Choroid plexus epithelial cell (primary cell): ENCODE measurements at places on chromosomes 3 and 15.

- DNase-seq: no peak
These were observed 27.9 kb downstream of the SIDT1 start for GRCh38 chr3:113560271-113560670.

DNA sequence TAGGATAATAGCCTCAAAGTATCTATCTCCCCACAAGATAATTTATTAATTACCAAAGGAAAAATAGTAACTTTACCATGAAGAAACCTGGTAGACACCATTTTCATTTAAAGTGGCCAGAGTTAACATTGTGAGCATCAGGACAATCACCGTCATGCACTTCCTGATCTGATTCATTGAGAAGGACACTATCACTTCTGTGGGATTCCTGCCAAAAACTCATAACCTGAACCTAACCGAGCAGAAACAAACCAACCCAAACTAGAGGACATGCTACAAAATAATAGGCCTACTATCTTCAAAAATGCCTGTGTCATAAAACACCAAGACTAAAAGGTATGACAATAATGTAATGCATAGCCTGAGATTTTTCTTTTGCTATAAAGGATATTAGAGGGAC is 39.0 kb downstream of the FSIP1 start:
- no peak for DNase-seq

GRCh38 chr3:177601152-177601551 is 403.9 kb upstream of the TBL1XR1 start:
- no peak for DNase-seq

DNA sequence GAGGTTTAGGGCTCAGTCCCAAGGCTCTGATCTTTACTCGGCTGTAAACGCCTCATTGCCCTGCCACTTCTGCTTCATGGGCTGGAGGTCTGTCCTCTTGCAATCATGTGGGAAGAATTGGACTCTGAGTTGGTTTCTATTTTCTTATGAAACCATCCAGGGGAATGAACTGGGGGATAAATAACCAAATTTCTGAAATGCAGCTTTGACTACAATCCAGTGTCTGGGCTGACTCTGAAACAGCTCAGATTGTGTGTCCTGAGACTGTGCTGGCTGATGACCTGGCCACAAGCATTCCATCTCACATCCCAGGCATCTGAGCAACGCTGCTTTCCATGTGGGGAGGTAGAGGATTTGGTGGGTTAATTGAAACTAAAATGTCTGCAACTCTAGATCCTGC is 71.0 kb upstream of the GALNT15 start:
- DNase-seq: peak; percentile 67

DNA sequence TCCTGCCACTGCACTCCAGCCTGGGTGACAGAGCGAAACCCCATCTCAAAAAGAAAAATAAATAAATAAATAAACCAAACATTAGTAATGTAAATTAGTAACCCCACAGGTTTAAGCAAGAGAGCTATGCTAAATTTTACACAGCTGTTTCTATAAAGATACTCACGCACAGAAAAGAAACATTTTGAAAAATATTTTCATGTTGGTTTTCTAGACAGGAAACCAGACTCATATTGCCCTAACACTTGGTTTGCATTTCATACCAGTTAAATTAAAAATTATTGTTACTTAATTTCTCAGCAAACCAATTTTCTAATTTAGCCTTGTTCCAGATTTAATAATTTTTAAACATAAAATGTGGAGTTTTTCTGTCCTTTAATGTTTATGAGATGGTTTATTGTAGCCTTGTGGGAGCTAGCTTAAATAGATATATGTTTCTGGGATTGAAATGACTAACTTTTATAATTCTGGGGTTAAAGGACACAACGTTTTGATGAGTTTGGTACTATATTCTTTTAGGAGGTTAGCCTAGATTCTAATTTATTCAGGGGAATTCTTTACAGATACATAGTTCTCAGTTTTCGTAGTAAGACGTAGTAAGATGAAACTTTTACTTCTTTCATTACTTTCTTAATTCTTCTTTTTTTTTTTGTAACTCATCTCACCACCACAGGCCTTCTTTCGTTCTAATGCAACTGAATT is 42.6 kb upstream of the SLC4A7 start:
- DNase-seq: no peak

DNA sequence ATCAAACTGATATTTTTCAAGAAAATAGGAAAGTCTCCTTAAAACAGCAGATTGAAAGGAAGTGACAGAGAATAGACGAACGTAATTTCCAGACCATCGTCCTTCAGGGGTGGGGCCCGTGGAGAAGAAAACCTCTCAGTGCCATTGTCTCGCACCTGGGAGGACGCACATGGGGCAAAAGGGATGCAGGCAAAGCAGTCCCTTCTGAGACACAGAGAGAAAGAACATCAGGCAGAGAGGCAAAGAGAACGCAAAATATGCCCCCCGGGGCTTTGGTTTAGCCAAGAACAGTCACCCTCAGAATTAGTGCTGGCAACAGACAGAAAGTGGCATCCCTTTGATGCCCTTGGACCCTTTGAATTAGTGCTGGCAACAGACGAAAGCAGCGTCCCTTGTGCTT is 37.0 kb downstream of the MUC20 start:
- DNase-seq: no peak

DNA sequence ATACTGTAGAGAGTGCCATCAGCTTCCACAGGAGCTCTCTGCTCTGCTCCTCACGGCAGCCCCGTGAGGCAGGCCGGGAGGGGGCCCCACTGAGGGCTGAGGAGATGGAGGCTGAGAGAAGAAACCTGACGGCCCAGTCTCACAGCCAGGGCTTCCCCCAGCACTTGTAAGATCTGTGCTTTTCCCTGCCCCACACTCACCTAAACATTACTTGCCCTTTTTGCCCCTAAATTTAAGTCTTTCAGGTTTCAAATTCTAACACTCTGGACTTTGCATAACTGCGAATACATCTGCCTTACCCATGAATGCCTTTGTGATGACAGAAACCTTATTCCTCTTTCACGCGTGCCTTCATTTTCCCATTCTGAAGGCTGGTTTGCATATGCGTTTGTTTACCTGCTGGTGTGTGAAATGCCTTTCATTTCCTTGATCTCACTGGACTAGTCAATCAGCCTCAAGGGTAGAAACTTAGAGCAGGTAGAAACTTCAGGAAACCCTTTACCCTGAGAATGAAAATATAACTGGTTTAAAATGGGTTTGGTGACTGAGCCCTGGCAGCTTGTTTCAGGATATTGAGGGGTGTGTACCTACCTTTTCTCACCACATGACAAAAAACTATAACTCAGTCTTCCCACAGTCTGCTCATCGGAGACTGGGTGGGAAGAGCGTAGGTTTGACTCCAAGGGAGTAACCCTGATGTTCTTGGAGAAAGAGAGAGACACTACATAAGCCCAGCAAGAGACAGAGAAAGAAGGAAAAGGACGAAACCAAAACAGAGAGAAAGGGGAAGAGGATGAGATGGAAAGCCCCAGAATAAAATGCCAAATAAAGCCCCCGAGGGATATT is 20.1 kb downstream of the SLC12A8 start:
- DNase-seq: no peak

DNA sequence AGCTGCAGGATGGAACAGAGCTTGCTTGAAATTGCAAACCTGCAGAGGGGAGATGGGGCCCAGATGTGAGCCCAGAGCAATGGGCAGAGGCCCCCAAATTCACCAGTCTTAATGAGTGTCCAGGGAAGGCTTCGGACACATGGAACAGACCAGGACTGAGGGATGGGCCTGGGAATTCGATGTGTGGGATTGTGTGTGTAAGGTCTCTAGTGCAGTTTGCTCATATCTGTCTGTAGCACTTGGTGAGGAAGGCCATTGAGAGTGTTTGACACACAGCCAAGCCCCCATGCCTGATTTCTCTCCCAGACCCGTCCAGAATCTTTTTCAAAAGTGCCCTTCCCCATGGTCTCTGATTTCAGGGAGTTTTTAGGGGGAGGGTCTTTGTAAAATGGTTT is 17.2 kb downstream of the TEX264 start:
- DNase-seq: no peak

DNA sequence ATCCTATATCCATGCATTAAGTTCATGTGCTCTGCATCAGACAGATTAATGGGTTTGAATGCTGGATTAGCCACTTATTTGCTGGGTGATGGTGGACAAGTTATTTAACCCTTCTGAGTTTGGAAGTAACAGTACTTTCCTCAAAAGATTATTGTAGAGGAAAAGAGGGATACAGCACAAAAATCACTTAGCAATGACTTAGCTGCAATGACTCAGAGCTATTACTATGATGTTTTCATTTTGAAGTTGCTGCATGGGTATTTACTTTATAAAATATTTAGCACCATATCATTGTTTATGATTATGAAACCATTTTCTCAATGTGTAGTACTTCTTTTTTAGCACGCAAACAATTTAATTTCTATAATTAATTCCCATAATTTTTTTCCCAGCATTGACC is 248.4 kb downstream of the MYRIP start:
- DNase-seq: no peak

DNA sequence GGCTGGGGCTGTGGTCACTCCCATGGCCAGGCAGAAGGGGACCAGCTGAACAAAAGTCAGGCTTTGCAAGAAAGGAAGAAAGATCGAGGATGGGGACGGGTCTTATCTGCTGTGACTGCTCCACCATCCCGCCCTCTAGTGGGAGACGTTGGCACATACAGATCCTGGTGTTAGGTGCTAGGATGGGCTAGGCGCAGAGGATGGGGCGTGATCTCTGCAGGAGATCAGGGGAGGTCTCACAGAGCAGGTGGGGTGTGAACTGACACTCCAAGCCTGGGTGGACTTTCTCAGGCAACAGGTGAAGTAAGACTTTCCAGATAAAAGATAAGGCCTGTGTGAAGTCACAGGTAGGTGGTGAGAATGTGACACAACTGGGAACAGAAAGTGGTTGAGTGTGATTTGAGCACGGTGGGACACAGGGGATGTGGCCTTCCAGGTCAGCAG is 141.9 kb upstream of the SMAD3 start:
- peak; percentile 40 for DNase-seq

DNA sequence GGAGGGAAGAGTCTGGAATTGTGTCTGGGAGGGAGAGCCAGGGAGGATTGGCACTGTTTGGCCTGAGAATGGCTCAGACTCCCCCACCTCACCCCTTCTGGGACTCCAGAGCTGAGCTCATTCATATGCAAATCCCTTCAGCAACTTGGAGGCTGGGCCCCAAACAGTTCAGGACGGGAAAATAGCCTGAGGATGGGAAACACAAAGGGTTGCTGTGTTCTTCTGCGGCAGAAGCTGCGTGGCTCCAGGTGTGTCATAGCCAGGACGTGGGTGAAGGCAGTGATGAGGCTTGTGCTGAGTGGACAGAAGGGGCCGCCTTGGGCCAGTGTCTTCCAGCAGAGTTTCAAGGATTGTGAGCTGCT is 16.6 kb downstream of the MASP1 start:
- DNase-seq: no peak

DNA sequence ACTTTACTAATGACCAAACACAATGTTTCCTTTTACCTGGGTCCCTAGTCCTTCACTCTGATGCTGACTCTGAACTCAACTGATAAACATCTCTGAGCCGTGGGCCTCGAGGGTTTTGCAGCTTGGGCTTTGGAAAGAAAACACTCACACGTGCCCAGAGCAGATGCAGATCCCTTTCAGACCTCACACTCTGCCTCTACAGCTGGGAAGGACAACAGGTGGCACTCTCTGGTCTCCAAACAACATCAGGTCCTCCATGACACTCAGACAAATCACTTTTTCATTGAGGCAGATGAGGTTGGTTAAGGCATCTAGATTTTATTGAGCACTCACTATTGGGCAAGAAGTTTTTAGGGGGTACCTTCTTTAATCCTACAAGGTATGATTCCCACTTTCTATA is 64.7 kb upstream of the NTRK3 start:
- DNase-seq: no peak

DNA sequence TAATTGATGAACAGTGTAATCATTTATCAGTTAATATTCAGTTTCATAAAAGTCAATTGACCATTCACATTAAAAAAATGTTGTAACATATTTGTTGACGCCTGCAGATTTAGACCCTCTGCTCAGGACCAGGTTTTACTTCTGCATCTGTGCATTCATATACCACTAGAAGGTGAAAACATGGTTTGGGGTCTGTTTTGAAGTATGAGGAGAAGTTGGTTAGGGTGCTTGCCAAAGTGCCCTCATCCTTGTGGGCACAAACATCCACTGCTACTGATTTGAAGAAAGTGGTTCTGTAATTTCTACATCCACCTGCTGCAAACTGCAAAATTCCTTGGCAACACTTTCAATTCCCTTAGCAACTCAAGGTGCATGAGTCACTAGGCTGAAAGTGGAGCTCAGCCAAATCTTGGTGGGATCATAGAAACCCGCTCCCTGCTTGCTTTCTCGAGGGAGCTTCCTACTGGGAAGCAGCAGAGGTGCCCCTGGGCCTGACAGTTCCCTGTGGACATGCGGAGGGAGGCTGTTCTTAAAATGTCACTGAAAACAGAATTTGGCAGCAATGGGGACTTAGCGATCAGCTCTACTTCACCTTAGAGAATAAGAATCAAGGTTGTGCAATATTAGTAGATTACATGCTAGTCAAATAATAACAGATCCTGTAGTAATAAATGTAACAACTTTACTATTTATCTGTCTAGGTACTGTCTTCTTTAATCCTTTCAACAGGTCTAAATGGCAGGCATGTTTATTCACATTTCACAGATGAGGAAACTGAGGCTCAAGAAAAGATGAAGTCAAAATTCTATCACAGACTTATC is 301.0 kb upstream of the TBL1XR1 start:
- DNase-seq: peak; percentile 86

DNA sequence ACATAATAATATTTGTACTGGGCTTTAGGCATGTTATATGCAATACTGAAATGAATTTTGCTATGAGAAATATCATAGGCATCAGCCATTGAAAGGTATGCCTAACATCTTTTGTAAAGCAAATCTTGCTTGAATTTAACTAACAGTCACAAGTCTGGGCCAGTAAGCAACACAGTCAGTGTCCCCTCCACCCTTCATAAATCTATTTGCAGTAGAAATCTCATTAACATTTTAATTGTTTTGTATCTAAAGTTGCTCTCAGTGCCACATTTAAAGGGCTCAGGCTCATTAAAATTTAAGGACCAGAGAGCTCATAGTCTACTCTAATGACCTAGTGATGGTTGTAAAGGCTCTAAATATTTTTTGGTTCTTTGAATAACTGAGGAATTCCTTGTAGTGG is 167.2 kb upstream of the GOLIM4 start:
- no peak for DNase-seq

- DNase-seq: no peak
These were observed 191.2 kb downstream of the SEMA6D start for GRCh38 chr15:47908486-47908885.

- no peak for DNase-seq
These were observed 39.7 kb downstream of the STT3B start for GRCh38 chr3:31572236-31573004.

DNA sequence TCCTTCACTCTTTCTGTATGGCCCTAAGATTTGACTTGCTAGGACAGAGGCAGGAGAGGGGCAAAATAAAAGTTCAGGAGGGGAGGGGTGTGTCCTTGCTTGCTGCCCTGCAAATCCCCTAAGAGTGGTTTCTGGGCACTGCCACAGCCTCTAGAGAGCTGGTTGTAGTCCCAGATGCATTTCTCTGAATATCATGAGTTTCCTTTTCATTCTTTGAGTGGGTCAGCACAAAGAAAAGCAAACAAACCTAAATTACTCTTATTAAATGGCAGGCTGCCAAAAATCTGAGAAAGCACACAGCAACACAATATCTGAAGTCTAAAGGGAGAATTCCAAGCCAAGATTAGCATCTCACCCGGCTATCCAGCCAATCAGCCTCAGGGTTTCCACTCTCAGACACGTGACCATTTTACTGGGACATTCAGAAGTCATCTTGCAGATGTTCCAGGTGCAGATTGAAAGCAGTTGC is 919.3 kb downstream of the TUSC7 start:
- DNase-seq: peak; percentile 97

GRCh38 chr3:99578339-99578970 is 59.9 kb upstream of the COL8A1 start:
- DNase-seq: peak; percentile 49

GRCh38 chr15:39184701-39185390 is 396.0 kb upstream of the THBS1 start:
- no peak for DNase-seq
